ENCODE measurements at places on chromosomes 5 and 9. TPM values are rescaled to one million over a fixed set of nuclear protein-coding genes. Genes with fewer than 3 reads are reported as not detected.

FXN gene
- total RNA-seq = 0.79 TPM

S1PR3 gene
- total RNA-seq = 14.2 TPM

CRB2 gene
- total RNA-seq = not detected

GABRA1 gene
- total RNA-seq = not detected

F2RL1 gene
- total RNA-seq = 6.0 TPM

ROR2 gene
- 5.8 TPM for total RNA-seq

KCNV2 gene
- not detected for total RNA-seq

PCDH1 gene
- total RNA-seq = under 0.01 TPM

STARD4 gene
- 36.3 TPM for total RNA-seq

FGD3 gene
- not detected for total RNA-seq

PCSK1 gene
- under 0.01 TPM for total RNA-seq

CDC25C gene
- total RNA-seq = 0.26 TPM

APBB3 gene
- 30.9 TPM for total RNA-seq

Data from bronchial smooth muscle cell (primary cell).